ENCODE measurements at places on chromosomes 2 and 18. TPM values are rescaled to one million over a fixed set of nuclear protein-coding genes. Genes with fewer than 3 reads are reported as not detected.

GRCh38 chr2:104444889-104445288 lies 409.0 kb upstream of the POU3F3 start:
- H3K4me1 ChIP-seq: no peaks in the 10 kb centered on the region
- no peaks in the 10 kb centered on the region for H3K36me3 ChIP-seq
- no peak for DNase-seq
- H3K27ac ChIP-seq: no peak overlapping the region
- no peak overlapping the region for H3K4me3 ChIP-seq

GRCh38 chr2:182068811-182069210 lies 83.2 kb downstream of the PPP1R1C start:
- no peaks in the 10 kb centered on the region for H3K36me3 ChIP-seq
- no peak overlapping the region for H3K27ac ChIP-seq
- DNase-seq: no peak
- H3K4me1 ChIP-seq: peaks cover 3% of the 10 kb centered on the region

- peaks cover 2% of the 10 kb centered on the region for H3K36me3 ChIP-seq
- H3K27me3 ChIP-seq: no peaks in the 10 kb centered on the region
- no peak overlapping the region for H3K4me3 ChIP-seq
- H3K4me1 ChIP-seq: peaks cover 35% of the 10 kb centered on the region
Measured at GRCh38 chr2:108632332-108633160, 86.7 kb upstream of the RANBP2 start.

GRCh38 chr2:46863882-46864281 lies 51.7 kb downstream of the MCFD2 start:
- H3K27ac ChIP-seq: no peak overlapping the region
- H3K36me3 ChIP-seq: peaks cover 2% of the 10 kb centered on the region
- peaks cover 8% of the 10 kb centered on the region for H3K4me1 ChIP-seq
- peaks cover 19% of the 10 kb centered on the region for H3K27me3 ChIP-seq

- H3K36me3 ChIP-seq: peaks cover 2% of the 10 kb centered on the region
- no peak overlapping the region for H3K4me3 ChIP-seq
- H3K27ac ChIP-seq: no peak overlapping the region
- H3K27me3 ChIP-seq: peaks cover 3% of the 10 kb centered on the region
- no peaks in the 10 kb centered on the region for H3K4me1 ChIP-seq
Measured at GRCh38 chr2:157337978-157338377, 12.4 kb upstream of the ERMN start.

- H3K36me3 ChIP-seq: no peaks in the 10 kb centered on the region
- H3K27me3 ChIP-seq: no peaks in the 10 kb centered on the region
Measured at GRCh38 chr2:240878341-240878936, 9.8 kb downstream of the AGXT start.

- no peaks in the 10 kb centered on the region for H3K36me3 ChIP-seq
- no peak for DNase-seq
- H3K27ac ChIP-seq: no peak overlapping the region
- H3K4me1 ChIP-seq: peaks cover 1% of the 10 kb centered on the region
- peaks cover 18% of the 10 kb centered on the region for H3K27me3 ChIP-seq
Measured at GRCh38 chr2:203870481-203870880, 2.9 kb downstream of the CTLA4 start.

- peak overlapping the region; percentile 56 for H3K27ac ChIP-seq
- H3K4me3 ChIP-seq: no peak overlapping the region
- peaks cover 22% of the 10 kb centered on the region for H3K4me1 ChIP-seq
- DNase-seq: no peak
- H3K36me3 ChIP-seq: no peaks in the 10 kb centered on the region
- peaks cover 8% of the 10 kb centered on the region for H3K27me3 ChIP-seq
Measured at GRCh38 chr2:231617059-231617926, 24.6 kb downstream of the TEX44 start.

DNA sequence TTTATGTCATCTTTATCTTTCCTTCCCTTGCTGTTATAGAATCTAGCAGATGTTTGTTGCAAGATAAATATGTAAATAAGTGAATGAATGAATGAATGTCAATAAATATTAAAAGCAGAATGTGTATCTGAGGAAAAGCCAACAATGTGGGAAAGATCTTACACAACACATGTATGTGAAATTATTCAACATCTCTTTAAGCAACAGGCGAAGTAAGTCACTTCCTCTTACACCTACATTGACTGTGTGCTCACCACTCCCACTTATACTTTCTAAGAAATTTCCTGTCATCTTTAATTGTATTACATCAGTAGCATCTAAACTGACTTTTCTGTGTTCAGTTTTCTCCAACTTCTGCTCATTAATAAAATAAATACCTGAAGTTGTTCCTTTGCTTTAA lies 43.0 kb downstream of the RAD51AP2 start:
- DNase-seq: no peak
- no peak overlapping the region for H3K27ac ChIP-seq
- no peaks in the 10 kb centered on the region for H3K27me3 ChIP-seq

GRCh38 chr18:25736516-25736915 lies 353.9 kb downstream of the SS18 start:
- DNase-seq: no peak
- H3K27me3 ChIP-seq: peaks cover 58% of the 10 kb centered on the region
- H3K4me1 ChIP-seq: peaks cover 2% of the 10 kb centered on the region
- H3K27ac ChIP-seq: no peak overlapping the region

- no peak for DNase-seq
- H3K27ac ChIP-seq: peak overlapping the region; percentile 39
- H3K4me3 ChIP-seq: no peak overlapping the region
- H3K36me3 ChIP-seq: peaks cover 24% of the 10 kb centered on the region
Measured at GRCh38 chr18:58067601-58068000, 23.6 kb downstream of the NEDD4L start.

GRCh38 chr2:215746226-215746886 lies 267.0 kb downstream of the MREG start:
- H3K4me1 ChIP-seq: peaks cover 18% of the 10 kb centered on the region
- no peak overlapping the region for H3K4me3 ChIP-seq
- DNase-seq: no peak
- no peak overlapping the region for H3K27ac ChIP-seq
- H3K36me3 ChIP-seq: no peaks in the 10 kb centered on the region

GRCh38 chr2:184370954-184371353 lies 227.4 kb upstream of the ZNF804A start:
- no peak overlapping the region for H3K4me3 ChIP-seq
- H3K4me1 ChIP-seq: no peaks in the 10 kb centered on the region
- H3K27ac ChIP-seq: no peak overlapping the region
- no peaks in the 10 kb centered on the region for H3K27me3 ChIP-seq
- no peaks in the 10 kb centered on the region for H3K36me3 ChIP-seq

RUFY4 gene
- not detected for total RNA-seq

ATP6V1B1 gene
- not detected for total RNA-seq

IL1R1 gene
- 1.3 TPM for total RNA-seq

SPP2 gene
- not detected for total RNA-seq

Data from progenitor cell of endocrine pancreas (in vitro differentiated cells).